ENCODE measurements at places on chromosomes 13 and 19.

- DNase-seq: no peak
These were observed 74.3 kb downstream of the TM9SF2 start for GRCh38 chr13:99575376-99576120.

DNA sequence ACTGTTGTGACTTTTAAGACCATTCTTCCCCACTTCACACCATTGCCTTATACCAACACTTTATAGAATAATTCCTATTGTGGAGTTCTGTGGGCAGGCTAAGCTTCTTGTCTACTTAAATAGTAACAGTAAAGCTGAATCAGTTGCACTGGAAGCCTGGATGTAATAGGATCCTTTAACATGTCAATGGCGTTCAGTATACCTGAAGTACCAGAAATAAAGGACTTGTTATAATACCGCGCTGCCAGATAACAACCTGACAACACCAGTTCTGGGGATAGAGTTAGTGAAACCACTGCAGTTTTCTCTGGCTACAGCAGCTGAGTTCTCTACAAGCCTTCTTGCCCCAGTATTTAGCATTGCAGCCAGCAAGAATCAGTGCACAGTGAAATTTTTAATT lies 52.0 kb upstream of the TNFRSF19 start:
- no peak for DNase-seq

DNA sequence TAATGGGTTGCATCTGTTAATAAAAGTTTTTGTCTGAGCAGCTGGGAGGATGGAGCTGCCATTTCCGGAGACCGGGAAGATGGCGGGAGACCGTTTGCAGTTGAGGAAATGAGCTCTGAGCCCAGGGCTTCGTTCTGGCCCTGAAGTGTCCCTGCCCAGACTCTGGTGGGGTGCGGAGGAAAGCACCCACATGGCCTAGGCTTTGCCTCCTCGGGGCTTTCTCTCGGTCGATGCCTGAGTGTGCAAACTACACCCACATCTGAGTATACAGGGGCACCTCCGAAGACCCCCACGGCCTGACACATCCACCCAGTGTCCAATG lies 15.6 kb upstream of the NANOS3 start:
- no peak for DNase-seq

DNA sequence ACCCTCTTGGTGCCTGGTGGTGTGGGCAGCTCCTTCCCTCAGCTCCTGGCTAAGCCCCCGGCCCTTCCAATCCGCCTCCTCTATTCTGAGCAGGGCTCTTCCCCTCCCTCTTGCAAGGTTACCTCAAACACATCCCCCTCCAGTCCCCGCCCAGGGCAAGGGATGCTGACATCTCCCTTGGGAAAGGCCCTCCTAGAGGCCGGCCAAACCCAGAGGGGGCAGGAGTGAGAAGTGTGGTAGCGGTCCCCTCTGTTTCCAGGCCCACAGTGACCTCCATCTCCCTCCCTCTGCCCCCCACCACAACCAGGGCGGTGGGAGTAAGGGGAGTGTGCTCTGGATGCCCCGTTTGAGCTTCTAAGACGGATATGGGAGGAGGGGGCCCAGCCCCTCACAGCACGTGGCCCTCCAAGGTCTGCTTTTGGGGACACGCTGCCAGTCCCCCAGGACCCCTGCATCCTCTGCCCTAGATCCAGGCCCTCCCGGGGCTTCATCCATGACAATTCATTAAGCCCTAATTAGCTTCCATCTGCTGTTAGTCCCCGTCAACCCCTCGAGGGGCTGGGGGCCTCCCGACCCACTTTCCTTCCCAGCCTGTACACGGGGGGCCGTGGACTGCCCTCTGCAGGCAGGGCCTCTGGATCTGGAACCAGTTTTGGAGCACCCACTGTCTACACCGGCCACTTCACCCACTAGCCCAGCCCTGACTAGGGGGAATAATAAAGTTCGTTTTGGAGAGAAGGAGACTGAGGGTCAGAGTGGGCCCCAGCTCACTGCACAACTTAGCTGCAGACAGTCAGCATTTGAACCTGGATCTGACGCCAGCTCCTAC lies 2.3 kb downstream of the LINGO3 start:
- DNase-seq: no peak

- peak; percentile 12 for DNase-seq
These were observed 40.3 kb downstream of the ANKRD10 start for GRCh38 chr13:110874508-110874960.

- DNase-seq: peak; percentile 59
These were observed 8.1 kb upstream of the ARRDC2 start for GRCh38 chr19:17999684-18000479.

DNA sequence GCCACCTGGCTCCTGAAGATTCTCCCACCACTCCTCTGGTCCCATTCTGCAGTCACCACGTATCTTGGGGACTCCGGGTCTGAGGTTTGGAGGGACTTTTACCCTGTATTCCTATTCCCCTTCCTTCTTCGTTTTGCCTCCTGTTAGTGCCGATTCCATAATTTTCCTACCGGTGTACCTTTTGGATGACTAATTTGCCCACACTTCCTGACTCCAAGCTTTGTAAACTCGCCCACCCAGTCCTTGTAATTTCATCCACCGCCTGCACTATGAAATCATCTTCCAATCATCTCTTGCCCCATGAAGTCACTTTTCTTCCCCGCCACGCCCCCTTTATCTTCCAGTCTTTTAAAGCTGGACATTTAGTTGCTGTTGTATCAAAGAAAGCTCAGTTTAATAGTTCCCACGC lies 572 bp downstream of the UCHL3 start:
- no peak for DNase-seq

DNA sequence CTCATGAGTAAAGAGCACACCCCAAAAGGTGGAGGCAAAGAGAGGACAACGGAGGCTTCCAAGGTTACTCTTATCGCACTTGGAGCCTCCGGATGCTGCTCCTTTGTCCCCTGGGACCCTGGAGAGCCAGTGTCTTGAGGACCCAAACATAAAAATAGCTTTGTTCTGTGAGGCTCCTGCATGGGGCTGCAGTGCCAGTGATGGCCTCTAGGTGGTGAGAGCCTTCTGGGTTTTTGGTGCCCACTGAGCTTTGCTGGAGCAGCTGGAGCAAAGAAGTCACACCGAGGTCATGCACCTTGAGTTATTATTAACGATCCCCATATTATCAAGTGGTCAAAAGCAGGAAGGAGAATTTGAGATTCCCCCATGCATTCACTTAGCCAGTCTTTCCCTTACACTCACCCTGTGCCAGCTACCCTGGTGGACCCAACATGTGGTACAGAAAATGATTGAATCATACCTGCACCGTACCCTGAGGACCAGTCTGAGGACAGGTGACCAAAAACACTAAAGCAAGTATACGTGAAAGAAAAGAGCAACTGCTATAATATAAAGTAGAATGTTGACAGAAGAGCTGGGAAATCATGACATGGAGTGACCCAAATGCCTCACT lies 41.5 kb downstream of the ZNF682 start:
- DNase-seq: no peak

DNA sequence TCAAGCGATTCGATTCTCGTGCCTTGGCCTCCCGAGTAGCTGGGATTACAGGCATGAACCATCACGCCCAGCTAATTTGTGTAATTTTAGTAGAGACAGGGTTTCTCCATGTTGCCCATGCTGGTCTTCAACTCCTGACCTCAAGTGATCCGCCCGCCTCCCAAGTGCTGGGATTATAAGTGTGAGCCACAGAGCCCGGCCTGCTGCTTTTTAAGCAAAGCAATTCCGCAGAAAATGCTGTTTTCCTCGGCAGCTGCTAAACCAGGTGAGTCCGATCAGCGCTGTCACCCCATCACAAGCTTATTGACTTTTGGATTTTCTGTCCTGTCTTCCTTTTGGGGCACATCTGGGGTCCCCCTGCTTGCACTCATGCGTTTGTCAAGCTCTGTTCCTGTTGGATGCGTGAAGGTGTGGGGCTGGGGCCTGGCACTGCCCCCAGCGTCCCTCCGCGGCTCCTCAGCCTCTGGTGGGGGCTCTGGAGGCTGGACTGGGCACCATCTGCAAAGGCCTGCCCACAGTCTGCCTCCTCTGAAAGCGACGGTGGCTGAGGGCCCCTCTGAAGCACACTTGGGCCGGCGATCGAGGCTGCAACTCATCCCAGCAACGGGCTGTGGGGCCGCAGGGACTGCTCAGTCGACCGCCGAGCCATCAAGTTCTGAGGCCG lies 25.7 kb downstream of the CEBPG start:
- no peak for DNase-seq

DNA sequence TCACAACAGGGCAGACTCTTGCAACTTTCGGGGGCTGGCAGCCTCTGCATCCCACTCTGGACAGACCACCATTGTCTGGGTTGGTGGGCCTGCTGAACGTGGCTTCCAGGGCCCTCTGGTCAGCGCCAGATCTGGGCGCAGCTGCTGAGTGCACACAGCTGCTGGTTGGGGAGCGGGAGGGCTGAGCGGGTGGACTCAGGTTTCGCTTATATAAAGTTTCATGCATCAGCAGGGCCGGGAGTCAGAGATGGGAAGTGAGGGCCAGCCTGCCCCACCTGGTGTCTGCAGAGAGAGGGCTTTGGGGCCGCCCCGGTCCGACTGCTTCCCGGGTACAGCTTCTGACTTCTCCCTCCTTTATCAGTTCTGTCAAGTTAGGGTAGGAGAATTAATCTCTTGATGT lies 6.9 kb downstream of the ARHGEF7 start:
- DNase-seq: no peak

- DNase-seq: no peak
These were observed 311.3 kb downstream of the DLEU7 start for GRCh38 chr13:50531917-50532899.

DNA sequence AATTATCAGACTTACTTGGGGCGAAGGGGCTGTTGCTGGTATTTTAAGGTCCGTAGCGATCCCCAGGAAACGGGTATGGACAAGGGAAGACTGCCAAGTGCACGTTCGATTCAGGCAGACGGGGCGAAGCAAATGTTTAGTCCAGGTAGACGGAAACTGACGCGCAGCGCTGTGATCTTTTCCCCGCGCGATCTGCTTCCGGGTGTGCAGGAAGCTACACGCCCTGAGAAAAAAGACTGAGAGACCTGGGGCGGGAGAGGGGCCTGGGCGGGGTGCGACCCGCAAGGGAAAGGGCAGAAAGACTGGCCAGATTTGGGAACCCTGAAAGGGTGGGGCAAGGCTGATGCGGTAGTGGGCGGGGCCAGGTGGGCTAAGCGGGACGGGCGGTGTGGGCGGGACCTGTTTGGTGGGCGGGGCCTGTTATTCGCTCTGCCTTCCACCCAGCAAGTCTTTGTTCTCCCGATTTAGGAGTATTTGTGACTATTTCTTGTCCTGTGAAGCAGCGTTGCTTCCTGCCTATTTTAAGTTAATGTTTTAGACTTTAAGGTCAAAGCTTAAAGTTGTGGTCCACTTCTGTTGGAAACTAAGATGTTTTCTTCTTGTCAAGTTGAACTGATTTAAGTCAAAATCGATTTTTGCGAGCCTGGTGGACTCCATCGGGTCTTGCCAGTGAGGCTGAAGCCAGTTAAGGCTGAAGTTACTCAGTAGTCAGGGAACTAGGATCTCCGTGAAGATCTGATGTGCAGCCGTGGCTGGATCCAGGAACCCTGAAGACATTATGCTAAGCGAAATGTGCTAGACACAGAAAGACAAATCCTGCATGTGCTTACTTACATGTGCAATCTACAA lies at the start of gene ZNF836:
Gene ZNF836 (minus strand): TSS at position 301 of the 849 bp plus-strand sequence. CDS start 3,549 bp downstream, outside the sequence.
- DNase-seq: peak; percentile 63

- no peak for DNase-seq
These were observed 97.4 kb downstream of the ZDHHC20 start for GRCh38 chr13:21361706-21362105.

DNA sequence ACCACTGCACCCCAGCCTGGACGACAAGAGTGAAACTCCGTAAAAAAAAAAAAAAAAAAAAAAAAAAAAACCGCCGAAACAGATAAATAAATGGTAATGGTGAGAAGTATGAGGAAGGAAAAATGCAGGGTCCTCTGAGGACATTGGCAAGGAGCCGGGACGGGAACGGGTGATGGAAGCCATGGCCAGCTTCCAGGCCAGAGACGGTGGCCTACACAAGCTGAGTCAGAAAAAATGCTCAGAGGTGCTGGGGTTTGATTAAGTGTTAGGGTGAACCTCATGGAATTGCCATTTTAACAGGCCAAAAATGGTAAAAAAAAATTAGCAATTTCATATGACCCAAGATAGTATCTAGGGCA lies 866 bp upstream of the ZSWIM4 start:
- no peak for DNase-seq

DNA sequence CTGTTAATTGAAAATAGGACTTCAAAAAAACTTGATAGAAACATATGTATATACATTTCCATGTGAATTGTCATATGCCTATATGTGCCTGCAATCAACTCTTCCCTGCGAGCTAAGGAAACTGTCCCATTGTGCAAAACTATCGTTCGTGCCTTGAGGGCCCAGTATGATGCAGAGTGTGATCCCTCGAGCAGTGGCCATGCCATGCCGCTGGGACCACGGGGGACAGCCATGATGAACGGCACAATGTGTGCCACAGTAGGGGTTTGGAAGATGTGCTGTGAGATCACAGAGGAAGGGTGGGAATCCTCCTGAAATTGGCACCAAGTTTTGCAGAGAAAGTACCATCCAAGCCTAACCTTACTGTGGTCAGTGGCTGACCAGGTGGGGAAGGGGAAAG lies 118.1 kb upstream of the SOX1 start:
- no peak for DNase-seq

DNA sequence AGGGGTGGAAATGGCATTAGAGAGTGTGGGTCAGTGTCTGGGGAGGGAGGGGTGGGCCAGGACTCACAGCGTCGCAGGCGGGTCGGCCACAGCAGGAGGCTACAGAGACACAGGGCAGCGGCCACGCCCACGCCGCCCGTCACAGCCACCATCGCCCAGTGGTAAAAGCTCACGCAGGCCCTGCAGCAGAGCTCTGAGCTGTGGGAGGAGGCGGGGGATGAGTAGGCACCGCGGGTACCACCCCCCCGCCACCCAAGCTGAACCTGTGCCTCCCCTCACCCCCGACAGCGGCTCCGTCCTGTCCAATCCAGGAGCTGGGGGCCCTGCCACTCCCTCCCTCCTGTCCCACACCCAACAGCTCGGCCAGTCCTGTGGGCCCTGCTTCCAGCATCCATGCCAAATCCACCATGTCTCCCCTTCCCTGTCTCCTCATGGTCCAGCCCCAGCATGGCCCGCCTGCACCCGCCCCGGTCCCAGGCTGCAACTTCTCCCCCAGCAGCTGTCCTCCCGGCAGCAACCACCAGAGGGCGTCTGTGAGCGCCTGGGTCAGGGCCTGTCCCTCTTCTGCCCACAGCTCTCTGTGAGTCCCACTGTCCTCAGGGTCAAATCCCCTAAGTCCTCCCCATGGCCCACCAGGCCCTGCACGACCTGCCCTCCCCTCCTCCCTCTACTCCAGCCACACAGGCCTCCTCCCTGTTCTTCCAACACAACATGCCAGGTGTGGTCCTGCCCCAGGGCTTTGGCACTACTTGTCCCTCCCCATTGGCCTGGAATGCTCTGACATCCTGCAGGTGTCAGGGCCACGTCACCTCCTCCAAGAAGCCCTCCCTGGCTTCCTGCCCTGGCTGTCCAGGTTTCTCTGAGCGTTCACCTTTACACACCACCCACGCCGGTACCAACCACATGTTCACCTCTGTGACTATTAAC lies 6.0 kb downstream of the TEKTIP1 start:
- DNase-seq: no peak

DNA sequence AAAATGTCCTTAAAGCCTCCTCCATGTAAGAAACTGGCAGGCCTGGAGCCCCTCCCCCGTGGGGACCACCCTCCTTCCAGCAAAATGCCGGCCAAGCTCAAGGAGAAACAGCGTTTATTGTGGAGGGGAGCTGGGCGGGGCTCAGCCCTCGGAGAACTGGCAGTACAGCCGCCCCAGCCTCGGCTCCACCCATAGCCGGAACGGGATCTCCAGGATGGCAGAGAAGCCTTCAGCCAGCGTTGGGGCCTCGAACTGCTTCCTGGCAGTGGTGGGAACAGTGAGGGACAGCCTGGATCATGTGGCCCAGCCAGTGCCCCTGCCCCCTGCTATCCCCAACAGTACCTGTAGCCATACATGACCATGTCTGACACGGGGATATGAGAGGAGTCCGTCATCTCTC lies 6.3 kb downstream of the PNKP start:
- DNase-seq: no peak

GRCh38 chr19:2888731-2889224 lies 11.9 kb upstream of the ZNF57 start:
- no peak for DNase-seq
